ENCODE measurements at places on chromosomes 7 and 10.

- DNase-seq = no peak
These were observed 39.1 kb upstream of the PARD3 start for GRCh38 chr10:34854147-34854601.

- DNase-seq = no peak
These were observed 16.9 kb downstream of the CDH23 start for GRCh38 chr10:71413581-71413980.

DNA sequence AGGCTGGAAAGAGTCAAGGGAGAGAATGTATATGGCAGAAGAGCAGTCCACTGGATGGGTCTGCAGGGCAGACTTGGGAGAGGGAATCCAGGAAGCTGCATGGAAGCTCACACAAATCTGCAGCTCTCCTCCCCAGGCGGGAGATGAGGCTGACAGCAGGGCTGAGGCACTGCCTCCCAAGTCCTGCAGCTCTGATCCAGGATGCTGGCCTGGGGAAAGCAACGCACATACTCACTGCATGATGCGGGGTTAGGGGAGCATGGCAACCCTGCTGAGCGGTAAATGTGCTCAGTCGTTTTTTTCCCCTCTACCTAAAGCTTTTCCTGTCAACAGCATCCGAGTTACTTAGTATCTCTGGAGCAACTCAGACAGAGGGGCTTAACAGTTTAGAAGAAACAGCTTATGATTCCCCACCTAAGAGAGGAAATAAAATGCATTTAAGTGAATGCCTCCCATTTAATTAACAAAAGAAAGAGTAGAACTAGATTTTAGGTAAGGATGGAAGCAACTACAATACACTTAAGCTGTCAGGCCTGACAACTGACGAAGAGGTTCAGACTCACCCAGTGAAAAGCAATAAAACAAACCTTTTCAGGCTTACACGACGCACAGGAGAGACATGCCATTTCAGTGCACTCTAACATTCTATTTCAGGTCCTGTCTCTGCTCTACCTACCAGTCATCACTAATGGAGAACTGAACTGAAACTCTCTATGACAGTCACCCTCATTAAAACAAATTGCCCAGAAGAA, 37.0 kb downstream of the CHCHD3 start:
- DNase-seq = no peak

GRCh38 chr7:132485136-132485535, 91.1 kb downstream of the PLXNA4 start:
- DNase-seq = no peak

GRCh38 chr7:51019191-51019844, 236.6 kb upstream of the GRB10 start:
- no peak for DNase-seq

GRCh38 chr10:32189400-32190084, 133.3 kb upstream of the KIF5B start:
- no peak for DNase-seq

DNA sequence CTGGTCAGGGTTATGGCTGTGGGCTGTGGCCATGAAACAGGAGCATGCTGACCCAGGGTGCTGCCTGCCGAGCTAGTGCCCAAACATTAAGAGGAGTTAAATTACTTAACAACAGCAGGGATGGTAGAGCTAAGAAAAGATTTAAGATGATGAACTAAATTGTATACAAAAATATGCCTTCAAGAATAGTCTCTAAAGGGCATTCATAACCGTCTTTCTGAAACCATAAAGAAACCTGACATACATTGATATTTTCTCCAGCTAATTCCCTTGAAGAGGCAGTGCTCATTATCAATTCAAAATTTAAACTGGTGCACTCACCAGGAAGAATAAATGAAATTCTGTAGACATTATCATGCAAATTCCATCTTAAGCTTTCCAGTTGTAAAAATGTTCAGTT, 265.8 kb upstream of the TAC1 start:
- no peak for DNase-seq

DNA sequence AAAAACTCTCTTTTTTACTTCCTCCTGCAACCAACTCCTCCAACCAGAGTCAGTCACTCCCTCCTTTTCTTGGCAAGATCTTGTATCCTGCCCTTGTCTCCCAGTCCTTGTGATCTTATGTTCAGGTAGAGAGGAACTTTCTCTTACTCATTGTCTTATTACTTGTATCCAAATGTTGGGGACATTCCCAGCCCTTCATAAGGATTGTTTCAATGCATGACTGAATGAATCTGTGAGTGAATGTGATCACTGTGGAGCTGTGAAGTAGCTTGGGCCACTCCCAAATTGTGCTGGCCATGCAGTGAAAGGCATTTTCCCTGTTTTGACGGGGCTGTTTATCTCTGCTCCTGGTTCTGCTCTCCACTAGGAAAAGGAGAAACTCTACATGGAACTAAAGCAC, 93.7 kb downstream of the CFAP58 start:
- DNase-seq = no peak

- DNase-seq = no peak
These were observed 13.3 kb upstream of the CELF2 start for GRCh38 chr10:11004144-11005077.

GRCh38 chr10:125156739-125157480, 3.5 kb downstream of the CTBP2 start:
- no peak for DNase-seq

GRCh38 chr7:20402747-20403230, 72.1 kb downstream of the ITGB8 start:
- no peak for DNase-seq

GRCh38 chr7:46150721-46151120, 229.6 kb upstream of the IGFBP3 start:
- DNase-seq = no peak

DNA sequence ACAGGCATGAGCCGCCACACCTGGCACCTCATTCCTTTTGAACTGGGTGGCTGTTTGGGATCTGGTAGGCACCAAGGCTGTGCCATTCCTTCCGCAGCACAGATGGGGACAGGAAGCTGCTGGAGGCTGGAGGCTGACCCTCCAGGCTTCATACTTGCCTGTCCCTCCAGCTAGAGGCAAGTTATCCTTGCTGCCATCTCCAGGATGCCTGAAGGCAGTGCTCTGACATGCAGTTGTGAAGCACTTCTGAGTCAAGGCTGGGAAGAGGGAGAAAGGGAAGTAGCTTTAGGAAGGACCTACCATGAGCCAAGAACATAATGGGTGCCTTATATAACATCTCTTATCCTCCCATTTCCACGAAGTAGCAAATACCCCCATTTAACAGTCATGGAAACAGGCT, 9.5 kb downstream of the MARVELD1 start:
- no peak for DNase-seq

DNA sequence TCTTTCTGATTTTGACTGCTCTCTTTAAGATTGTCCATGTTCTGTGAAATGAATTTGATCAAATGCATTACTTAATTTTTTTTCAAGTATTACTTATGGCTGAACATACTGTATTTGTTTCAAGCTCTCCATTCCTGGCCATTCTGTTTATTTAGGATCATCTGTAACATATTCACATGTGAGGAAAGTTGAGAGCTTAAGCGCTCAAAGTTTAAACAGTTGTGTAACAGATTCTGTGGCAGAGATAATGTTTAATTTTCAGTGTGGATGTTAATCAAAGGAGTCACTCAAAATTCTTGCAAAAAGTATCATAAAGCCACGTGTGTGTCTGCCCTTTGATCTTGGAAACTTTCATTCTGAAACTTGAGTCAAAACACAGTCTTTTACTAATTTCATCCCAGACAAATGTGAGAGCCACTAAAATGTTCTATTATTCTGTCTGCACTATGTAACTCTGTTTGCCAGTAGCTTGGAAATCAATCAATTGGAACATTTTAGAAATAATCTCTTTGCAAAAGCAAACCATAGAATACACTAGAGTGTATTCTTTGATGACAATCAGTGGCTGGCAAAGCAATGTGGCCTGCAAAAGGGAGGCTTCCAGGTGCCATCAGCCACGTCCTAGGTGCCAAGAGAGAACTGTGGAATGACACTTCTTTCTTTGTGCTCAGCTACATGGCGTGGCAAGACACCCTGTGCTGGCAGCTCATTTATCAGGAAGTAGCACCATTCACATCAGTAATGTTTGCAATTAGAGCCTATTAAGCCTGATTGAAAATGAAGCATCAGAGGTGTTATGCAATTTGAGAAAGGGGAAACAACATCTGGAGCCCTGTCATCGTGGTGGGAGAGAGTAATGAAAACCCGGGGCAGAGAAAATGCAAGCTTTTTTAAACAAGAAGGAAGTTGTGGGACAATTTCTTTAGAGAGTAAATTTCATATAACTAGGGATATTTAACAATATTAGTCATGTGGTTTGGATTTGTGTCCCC, 40.9 kb downstream of the ARL5B start:
- no peak for DNase-seq

- no peak for DNase-seq
These were observed 4.5 kb upstream of the NPY start for GRCh38 chr7:24279512-24279911.
